Motor neuron (in vitro differentiated cells): ENCODE measurements at places on chromosomes 12 and 14. TPM values are rescaled to one million over a fixed set of nuclear protein-coding genes. Genes with fewer than 3 reads are reported as not detected.

GRCh38 chr12:54360717-54361456, 3.4 kb downstream of the GPR84 start:
- peak; percentile 19 for ATAC-seq

DNA sequence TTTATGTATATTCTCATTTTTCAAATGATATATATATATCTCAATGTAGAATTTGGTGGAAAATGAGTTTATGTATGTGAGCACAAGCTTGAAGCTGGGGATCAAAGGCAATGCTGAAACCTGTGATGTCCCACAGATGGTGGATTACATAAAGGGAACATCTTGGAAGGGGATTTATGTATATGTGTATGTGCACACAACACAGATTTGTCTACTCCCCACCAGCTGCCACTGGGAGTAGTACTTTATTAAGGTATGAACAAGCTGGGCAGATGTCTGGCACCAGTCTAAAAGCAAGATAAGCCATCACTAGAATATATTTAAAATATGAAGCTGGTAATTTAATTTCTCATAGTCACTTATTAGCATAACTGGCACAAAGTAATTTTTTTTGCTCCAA, 895.6 kb downstream of the SLC6A15 start:
- ATAC-seq: no peak

GRCh38 chr12:109461846-109462756, 15.0 kb downstream of the KCTD10 start:
- ATAC-seq: peak; percentile 66

- no peak for ATAC-seq
Measured at GRCh38 chr14:96129128-96129736, 75.4 kb upstream of the BDKRB2 start.

DNA sequence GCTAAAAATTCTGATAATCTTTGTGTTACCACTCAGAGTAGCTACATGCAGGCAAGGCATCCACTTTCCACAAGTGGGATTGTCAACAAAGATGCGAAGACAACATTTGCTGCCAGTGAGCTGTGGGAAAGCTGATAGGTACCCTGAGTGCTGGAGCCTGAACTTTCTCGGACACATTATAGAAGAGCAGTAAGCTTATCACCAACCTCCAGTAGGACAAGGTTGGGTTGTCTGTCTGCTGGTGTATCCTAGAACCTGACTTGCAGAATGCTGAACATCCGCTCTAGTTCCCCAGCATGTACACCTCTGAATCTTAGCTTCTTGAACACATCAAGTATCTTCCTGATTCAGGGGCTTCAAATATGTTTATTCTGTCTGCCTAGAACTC, 103.8 kb upstream of the PPM1H start:
- ATAC-seq: no peak

- ATAC-seq: peak; percentile 66
Measured at GRCh38 chr14:100619396-100620254, 32.4 kb upstream of the BEGAIN start.

DNA sequence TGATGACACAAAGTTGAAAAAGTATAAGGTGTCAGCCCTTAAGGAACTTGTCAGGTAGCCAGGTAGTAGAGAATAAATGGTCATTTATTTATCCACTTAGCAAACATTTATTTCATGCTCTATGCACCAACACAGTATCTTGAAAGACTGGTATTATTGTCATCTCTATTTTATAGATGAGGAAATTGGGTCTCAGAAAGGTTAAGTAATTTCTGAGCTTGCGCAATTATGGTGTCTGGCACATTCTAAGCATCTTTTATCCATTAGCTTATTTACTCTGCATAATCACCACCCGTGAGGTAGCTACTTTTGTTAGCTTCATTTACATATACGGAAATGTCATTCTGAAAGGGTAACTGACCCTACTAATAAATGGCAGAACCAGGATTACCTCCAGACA, 2.5 kb upstream of the UTP20 start:
- no peak for ATAC-seq

GRCh38 chr12:4447151-4447550, 1.5 kb upstream of the FGF6 start:
- no peak for ATAC-seq

DNA sequence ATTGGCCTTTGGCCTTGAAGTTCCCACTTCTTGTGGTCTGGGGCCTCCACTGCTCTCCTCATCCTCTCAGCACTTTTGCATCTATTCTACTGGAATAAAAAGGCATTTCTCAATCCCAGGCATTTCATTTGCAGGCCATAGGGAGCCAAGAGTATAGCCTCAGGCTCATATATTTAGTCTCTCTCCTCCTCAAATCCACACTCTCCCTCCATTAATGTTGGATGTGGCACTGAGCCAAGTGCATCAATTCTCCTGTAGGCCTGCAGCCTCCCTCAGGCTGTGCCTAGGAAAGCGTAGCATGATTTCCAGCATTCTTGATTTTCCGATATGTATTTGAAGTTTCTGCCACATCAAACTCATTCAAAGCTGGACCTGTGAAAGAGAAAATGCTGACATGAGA, 211.5 kb upstream of the CPNE8 start:
- ATAC-seq: no peak

GRCh38 chr14:72562300-72562699, 331.6 kb downstream of the DPF3 start:
- no peak for ATAC-seq

- peak; percentile 89 for ATAC-seq
Measured at GRCh38 chr14:98906123-98906995, 365.6 kb downstream of the BCL11B start.

DNA sequence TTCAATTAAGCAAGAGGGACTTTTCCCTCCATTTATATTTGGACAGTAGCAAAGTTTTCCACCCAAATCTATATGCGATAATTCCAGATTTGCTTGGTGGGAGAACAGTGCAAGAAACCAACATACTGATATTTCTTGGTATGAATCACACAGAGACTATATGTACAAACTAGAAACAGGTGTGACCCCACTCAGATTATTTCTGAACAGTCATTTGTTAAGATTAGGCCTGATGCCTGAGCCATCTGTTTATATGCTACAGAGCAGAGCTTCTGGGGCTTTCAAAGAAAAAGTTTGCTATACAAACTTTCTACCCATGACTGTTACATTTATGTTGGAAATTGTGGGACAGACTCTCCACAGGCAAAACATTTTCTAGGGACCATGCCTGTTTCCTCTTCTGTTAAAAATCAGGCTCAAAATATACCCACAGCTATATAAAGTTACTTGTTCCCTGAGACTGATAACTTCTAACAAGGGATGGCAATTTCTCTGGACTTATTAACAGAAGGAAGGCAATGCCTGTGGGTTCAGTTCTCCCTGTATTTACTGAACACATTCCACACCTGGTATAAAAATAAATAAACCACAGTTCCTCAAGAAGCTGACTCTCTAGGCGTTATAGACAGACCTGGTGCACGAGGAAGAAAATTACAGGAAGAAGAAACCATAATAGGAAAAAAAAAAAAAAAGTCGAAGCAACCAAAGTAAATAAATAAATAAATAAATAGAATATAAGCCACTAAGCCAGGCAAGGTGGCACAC, 8.0 kb downstream of the PTPN21 start:
- ATAC-seq: no peak

DNA sequence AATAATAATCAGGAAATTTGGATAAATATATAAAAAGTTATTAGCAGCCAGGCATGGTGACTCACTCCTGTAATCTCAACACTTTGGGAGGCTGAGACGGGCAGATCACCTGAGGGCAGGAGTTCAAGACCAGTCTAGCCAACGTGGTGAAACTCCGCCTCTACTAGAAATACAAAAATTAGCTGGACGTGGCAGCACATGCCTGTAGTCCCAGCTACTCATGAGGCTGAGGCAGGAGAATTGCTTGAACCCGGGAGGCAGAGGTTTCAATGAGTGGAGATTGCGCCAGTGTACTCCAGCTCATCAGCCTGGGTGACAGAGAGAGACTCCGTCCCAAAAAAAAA, 64.5 kb downstream of the SYT1 start:
- ATAC-seq: no peak

DNA sequence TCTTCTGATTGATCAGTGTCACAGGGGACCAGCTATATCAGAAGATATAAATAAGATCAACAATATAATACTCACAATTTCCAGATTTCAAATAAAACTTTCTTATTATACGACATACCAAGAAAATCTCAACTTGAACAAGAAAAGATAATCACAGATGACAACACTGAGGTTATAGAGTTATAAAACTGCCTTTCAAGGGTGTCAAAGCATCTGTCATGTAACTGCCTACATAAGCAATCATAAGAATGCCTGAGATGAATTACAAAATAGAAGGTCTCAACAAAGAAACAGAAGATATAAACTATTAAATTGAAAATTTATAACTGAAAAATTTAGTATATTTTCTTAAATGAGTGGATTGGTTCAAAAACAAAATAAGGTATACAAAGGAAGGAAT, 659.2 kb downstream of the SLC16A7 start:
- ATAC-seq: no peak

DNA sequence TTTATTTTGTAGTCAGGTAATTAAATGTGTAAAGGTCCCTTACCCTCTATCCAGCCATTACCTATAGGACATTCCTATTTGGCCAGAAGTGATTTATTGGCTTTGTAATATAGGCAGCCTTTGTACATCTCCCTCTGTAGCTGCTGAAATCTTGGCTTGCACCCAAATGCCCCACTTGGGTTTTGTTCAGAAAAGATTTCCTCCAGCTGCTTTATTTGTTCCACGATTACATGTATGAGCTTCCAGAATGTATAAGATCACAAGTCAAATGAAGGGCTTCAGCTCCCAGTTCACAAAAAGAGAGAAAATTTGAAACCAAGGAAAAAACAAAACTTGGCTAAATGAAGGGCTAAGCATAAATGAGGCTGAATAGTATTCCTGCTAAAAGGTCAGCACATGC, 103.4 kb downstream of the EFCAB11 start:
- no peak for ATAC-seq

DNA sequence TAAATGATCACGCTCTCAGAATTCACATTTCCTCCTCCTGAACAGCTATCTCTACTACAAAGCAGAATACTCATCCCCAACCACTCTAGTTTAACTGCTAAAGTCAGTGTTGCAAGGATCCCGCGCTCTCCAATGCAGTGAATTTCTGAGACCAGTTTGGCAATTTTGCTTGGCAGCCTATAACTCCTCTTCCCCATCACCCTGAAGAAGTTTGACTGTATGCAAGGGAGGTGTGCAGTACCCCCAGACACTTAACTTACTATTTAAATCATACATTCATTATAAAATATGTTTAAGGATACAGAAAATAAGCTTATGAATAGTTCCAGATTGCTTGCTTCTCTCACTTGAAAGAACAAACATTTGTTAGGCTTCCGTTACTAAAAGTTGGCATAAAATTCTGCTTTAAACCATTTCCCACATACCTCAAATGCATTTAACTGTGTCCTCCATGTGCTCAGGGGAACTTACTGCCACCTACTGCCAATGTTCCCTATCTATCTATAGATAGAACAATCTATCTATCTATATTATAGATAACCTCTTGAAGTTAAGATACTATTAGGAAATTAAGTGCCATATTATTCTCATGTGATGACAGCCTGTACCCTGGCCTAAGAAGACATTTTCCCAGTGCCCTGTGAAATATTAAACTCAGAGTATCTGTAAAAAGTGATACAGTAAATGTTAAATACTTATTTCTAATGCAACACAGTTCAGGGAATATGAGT, 2.4 kb downstream of the LGR5 start:
- ATAC-seq: no peak

DNA sequence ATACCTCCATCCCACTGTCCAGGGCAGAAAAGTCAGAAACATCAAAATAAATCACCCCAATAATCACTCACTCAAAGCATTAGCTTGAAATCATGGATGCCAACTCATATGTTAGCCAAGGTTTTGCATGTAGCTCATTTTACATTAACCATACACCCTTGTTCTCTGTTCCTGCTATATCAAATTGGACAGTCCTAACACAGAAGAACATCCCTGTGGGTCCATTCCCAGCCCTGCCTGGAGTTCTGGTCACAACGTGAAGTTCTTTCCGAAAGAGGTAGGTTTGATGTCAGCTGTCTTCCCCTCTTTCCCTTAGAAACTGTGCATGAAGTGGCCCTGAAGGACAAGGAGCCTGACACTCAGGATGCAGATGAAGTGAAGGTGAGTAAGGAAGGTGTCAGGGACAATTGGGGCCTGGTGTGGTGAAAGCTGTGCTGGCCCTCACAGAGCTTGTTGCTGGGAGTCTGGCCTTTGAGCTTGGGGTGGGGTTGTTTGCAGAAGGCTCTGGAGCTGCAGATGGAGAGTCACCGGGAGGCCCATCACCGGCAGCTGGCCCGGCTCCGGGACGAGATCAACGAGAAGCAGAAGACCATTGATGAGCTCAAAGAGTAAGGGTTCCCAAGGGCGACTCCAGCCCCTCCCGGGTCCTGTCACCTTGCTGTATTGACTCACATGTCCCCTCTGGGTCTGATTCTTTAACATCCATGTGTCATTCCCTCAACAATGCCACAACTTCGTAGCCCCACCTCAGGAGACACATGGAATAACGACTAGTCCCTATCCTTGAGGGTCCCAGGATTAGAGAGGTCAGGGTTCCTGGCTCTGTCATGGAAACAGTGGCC, 15.0 kb upstream of the PIP4K2C start:
- ATAC-seq: no peak

DNA sequence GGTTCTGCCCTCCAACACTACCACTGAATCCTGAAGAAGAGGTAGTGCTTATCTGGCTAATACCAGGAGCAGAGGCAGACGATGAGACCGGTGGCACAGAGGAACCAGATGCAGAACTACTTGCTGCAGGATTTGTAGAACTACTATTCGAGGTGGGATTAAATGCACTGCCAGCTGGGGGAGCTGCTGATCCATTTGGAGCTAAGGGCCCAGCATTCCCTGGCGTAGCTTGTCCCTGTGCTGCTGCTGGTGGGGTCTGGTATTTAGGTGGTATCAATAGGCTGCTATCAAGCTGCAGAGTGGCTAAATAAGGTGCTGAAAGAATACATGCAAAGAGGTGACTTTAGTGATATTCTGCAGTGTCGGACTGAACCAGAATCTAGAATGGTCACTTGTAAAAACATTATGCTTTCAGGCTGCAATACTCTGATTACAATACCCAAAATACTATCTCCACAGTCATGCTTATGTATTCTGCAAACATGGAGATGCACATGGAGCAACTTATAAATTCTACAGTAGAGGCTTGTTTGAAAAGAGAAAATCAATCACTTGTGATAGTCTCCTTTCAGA, 294.2 kb downstream of the MED13L start:
- ATAC-seq: peak; percentile 50

DNA sequence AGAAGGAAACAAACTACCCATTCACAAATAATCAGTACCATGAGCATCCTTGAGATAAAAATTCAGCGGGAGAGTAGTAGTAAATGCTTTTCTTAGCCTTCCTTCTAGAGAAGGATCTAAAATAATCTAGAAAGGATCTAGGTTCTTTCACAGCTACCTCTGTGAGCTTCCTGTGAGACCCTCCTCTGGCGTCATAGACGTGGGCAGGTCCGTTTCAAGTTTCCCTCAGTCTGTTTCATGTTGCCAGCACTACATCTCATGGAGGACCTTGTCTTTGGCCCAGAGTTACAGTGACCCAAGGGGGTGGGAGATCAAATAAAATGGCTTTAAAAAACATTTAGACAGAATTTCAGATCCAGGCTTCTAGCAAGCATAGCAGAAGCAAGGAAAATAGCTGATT, 13.6 kb downstream of the DAAM1 start:
- no peak for ATAC-seq

APOF gene
- 0.76 and 1.1 TPM in 2 replicates for total RNA-seq

SIX6 gene
- 0.34 and 0.45 TPM in 2 replicates for total RNA-seq

RAD51AP1 gene
- total RNA-seq: 4.1 and 4.4 TPM in 2 replicates

KLRD1 gene
- total RNA-seq: 0.43 and 0.53 TPM in 2 replicates
